ENCODE measurements at places on chromosomes 7 and 10.

DNA sequence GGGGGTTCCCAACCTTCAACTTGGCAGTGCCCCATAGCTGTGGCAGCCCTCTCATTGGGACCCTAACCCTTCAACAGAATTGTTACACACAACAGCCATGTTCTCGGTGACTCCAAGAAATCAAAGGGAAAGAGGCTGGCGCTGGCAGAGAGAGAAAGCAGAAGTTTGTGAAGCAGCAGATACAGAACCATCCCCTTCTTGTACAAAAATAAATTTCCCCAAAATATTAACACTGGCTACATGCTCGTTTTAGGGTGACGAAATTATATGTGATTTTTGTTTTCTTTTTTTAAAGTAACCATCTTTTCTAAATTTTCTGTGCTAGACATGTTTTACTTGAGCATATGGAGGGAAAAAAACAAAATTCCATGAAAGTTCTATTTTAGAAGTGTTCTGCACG lies 45.2 kb upstream of the SAMD8 start:
- no peak for DNase-seq

GRCh38 chr7:122143376-122143750 lies 686 bp downstream of the AASS start:
- no peak for DNase-seq

- DNase-seq: no peak
Observed at GRCh38 chr10:131402771-131403650, 91.5 kb upstream of the TCERG1L start.

DNA sequence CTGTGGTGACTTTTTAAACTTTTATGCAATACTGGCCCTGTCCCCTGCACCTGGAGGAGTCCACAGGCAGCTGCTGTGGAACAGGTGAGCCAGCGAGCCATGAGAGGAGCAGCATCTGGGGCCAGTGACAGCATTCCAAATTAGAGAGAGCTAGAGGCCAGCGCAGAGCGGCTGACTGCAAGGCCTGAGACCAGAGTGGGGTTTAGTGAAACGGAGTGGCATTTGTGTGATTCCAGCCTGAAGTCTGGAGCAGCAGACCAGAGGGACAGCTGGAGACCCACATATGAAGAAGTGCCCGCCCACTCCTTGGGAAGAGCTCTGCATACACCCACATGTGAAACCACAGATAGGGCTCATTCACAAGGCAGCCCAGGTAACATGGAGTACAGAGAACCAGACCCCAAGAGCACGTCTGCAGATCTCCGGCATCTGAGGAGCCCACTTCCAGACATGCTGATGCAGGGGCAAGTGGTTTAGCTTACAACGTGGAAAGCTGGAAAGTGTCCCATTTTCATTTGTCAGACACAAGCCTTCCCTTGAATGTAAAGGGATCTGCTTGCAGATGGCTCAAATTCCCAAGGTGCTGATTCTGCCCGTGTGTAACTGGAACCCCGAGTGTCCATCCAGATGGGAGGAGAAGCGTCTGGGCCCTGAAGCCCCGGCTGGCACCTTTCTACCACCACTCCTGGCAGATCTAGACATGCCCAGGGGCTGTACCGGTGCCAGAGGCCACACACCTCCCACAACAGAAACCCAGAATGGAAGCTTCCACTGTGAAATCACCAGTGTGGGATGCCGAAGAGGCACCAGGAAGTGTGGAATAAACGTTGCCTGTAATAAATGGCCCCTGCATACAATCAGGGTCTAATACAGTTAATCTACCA lies 256.0 kb upstream of the TCERG1L start:
- no peak for DNase-seq

- no peak for DNase-seq
Observed at GRCh38 chr7:128427289-128427891, 17.6 kb upstream of the IMPDH1 start.

Measured in stimulated activated CD4-positive, alpha-beta T cell treated with anti-CD3 and anti-CD28 coated beads, Interleukin-1b, Interleukin-23, amount 100 ng/mL, for 24 hours (primary cell).